ENCODE measurements at places on chromosomes 13 and 19.

- DNase-seq, result no peak
These were observed 751 bp downstream of the TMEM221 start for GRCh38 chr19:17447704-17448130.

- DNase-seq, result no peak
These were observed 76.4 kb upstream of the MCF2L start for GRCh38 chr13:112892426-112893206.

GRCh38 chr13:21330126-21330861, 128.8 kb downstream of the ZDHHC20 start:
- no peak for DNase-seq

DNA sequence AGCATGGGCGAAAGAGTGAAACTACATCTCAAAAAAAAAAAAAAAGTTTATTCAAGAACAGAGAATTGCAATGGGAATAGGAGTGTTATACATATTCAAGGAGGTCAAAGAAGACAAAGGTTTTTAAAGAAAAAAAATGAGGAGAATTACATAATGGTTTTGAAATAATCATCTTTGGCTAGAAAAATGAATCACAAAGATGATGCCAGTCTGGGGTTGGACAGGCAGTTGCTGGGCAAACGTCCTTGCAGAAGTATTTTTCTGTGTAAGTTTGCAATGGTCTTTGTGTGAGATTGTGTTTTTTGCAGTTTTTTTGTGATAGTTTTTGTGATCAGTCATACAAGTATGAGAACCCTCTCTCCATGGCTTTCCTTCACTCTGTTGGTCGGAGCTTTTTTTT, 23.7 kb downstream of the LYPD3 start:
- DNase-seq, result no peak

GRCh38 chr13:46097015-46097414, 7.8 kb downstream of the CPB2 start:
- no peak for DNase-seq

- DNase-seq, result no peak
These were observed 60.4 kb downstream of the WDFY2 start for GRCh38 chr13:51644654-51645053.

GRCh38 chr13:77124423-77124822, 97.5 kb upstream of the FBXL3 start:
- no peak for DNase-seq

DNA sequence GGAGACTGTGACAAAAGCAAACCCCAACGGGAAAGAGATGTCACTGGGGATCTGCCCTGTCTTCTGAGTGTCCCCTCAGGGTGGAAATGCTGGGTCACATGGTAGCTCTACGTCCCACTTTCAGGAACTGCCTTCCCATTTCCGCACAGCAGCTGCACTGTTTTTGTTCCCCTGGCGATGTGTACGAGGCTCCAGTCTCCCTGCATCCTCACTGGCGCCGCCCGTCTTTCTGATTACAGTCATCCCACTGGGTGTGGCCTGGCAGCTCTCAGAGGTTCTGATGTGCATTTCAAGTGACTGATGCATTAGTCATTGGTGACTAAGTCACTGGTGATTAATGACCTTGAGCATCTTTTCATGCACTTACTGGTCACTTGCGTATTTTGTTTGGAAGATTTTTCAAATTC, 21.2 kb downstream of the PCID2 start:
- DNase-seq, result peak; percentile 73

DNA sequence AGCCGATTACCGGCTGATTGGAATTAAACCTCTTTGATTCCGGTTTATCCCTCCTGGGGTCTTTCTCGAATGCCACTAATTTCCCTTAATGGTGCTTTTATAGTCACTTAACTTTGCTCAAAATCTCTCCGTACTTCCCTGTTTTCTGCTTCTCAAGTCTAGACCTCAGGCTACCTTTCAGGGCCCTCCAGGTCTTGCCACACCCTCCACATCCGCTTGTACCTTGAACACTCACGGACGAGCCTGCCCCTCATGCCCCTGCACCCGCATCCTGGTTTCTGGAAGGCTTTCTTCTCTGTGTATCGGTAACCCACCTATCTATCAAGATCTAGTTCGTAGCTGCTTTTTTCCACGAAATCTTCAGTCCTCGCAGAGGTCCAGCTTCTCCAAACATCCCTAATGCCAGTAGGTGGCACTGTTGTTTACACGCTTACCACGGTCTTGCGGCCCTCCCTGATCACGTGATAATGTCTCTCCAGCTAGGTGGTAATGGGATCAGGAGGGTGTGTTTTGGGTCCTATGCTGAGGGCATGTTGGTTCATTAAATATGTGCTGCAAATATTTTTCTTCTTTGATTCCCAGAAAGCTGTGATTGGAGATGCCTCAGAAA, 13.8 kb downstream of the ATP12A start:
- peak; percentile 26 for DNase-seq
